ENCODE measurements at places on chromosomes 11 and 22.

DNA sequence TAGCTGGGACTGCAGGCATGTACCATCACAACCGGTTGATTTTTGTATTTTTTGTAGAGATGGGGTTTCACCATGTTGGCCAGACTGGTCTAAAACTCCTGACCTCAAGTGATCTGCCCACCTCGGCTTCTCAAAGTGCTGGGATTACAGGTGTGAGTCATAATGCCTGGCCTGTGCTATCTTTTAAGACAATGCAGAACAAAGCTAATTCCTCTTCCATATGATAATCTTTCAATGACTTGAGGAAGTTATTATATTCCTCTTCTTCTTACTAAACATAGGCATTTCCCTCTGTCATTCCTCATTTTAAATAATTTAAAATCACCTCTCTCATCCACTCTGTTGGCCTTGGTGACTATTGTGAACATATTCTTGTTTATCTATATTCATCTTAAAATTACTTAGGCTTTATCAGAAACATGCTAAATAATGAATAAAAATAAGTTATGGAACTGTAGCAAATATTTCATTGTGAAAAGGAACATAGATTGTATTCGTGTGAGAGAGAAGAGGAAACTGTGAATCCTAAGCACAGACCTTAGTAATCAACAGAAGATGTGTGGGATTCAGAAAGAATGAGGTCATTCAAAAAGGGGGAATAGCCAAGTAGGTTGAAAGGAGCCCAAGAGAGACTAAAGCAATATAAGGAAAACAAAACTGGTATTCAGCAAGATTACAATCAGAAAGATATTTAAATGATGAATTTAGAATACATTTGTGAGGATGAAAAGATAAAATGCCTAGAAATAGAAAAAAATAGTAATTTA is 269.4 kb downstream of the TTC28 start:
- peak; percentile 70 for DNase-seq

DNA sequence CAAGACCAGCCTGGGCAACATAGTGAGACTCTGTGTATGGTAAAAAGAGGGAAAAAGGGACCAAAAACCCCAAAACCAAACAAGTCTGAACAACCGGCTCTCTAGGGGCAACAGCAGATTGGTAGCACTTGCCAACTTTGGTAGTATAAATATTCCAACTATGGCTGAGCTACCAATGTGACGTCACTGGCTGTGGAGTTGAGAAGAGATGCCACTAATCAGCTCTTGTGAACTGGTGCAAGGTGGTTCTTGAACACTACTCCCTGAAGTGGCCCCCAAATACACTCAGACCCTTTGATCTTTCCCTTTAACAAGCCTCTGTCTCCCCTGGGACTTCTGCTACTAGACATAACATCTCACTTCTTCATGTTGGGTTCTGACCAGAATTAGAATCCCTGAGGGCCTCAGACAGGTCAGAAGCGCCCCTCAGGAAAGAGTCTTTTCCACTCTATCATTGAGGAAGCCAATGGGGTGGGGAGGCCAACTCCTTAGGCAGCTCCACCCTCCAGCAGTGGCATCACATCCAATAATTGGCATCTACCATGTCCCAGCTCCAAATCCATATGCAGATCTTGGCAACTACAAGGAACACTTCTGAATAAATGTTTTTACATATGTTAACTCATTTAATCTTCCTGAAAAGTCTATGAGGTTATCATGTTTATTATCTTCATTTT is 49.2 kb downstream of the RPL27A start:
- no peak for DNase-seq

DNA sequence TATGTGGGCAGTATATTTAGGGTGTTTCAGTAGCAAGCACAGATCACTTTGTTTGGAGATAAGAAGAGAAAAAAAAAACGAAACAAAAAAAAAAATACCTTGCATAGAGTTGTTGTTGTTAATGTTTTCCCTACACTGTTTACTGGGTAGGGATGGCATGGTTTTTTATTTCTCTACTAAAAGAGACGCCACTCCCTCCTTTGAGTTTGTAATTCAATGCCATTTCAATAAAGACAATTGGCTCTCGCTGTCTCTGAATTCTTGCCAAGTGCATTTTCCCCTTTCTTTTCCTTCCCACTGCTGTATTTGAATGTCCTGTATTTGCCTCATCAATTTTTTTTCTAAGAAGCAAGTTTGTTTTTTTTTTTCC is 213.9 kb upstream of the UBASH3B start:
- DNase-seq, result no peak

GRCh38 chr22:49825944-49826602 is 1.6 kb downstream of the BRD1 start:
- DNase-seq, result no peak

- no peak for DNase-seq
Measured at GRCh38 chr22:27492566-27493201, 308.9 kb downstream of the MN1 start.

DNA sequence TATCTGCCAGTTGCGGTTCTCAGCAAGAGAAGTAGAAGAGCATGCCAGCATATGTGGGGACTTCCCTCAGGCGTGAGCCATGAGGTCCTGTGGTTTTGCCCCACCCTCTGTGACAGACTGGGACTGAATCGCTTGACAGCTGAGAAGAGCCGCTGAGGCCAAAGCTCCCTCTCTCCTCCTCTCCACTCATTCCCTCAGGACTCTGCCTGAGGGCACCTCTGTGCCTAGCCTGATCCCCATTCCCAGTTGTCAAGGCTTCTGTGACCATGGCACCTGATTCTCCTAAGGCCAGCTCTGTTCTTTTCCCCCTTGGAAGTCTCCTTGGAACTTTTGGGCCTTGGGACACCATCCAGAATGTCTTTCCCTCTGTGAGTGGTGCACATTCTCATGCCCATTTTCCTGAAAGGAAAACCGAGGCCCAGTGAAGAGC is 27.0 kb downstream of the ART5 start:
- no peak for DNase-seq

DNA sequence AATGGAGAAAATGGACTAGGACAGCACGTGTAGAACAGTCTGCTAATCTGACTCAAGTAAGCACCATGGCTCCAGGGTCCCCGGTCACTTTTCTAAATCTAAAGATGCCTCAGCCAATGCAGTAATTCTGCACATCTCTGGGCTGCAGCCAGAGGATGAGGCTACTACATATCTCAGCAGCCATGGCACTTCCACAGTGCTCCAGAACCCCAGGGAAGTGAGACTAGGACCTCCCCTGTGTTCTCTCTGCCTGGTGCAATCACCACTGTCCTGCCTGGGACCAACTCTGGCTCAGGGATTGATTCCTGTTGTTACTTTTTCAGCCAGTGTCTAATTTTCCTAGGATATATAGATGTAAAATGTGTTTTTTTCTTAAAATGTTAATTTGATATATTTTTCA is 129.4 kb upstream of the TOP3B start:
- DNase-seq, result no peak

GRCh38 chr22:42939941-42940653 is 74.9 kb downstream of the PACSIN2 start:
- DNase-seq, result peak; percentile 90

GRCh38 chr11:69545976-69546617 is 64.6 kb downstream of the LINC01488 start:
- no peak for DNase-seq

- DNase-seq, result no peak
Measured at GRCh38 chr22:49966041-49966773, 5.6 kb downstream of the PIM3 start.

GRCh38 chr11:86761978-86762377 is 38.4 kb upstream of the PRSS23 start:
- DNase-seq, result peak; percentile 77

DNA sequence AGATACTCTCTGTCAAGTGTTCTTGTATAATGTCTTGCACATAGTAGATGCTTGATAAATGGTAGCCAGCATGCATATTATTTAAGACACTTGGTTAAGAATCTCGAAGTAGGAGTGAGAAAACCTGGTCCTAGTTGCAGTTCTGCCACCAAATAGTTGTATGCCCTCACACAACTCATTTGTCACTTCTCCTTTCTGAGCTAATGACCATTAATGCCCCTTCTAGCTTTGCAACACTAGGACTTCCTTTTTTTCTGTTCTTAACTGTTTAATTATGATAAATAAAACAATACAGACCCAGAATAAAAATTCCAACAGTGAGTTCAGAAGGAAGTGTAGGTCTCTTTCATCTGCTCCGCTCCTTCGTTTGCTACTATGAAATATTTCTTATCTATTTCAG is 453.6 kb downstream of the TMEM135 start:
- no peak for DNase-seq

Data from COLO829 (cell line).